Activated T-cell treated with anti-CD3 and anti-CD28 coated beads, Interleukin-2, amount 50 U/mL, for 72 hours (primary cell): ENCODE measurements at places on chromosomes 5 and 9. TPM values are rescaled to one million over a fixed set of nuclear protein-coding genes. Genes with fewer than 3 reads are reported as not detected.

DNA sequence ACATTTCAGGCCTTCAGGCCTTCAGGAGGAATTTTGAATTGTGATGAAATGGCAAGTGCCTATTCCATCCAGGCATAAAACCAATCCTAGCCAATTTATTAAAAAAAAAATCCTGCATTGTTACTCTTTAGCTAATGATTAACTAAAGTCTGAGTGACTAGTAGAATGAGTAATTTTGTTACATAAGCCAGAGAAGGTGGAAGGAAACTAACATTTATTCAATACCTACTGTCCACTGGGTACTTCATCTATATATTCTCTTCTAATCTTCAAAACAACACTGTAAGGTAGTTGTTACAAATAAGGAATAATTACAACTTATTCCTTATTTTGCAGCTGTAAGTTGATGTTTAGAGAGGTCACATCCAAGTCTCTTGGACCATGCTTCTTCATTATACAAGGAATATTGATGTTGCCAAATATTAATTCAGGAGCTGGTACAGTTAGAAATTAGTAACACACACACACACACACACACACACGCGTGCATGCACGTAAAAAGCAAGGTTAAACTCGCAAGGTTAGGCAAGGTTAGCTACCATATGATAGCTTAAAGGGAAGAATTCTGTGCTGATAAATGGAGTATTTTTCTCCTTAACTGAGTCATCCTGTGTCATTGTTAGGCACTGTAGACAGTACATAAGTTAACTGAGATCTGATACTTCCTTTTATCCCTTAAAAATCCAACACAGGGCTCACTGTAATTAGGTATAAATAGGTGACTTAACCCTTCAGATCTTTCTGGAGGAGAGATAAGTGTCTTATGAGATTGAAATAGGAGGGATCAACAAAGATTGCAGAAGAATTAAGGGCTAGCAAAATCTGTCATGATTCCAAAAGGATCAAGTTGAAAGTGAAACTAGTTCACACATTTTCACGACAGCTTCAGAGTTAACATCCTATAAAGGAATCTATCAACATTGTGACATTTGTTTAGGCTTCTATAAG lies 596.9 kb downstream of the PDE4D start:
- no peak for DNase-seq

DNA sequence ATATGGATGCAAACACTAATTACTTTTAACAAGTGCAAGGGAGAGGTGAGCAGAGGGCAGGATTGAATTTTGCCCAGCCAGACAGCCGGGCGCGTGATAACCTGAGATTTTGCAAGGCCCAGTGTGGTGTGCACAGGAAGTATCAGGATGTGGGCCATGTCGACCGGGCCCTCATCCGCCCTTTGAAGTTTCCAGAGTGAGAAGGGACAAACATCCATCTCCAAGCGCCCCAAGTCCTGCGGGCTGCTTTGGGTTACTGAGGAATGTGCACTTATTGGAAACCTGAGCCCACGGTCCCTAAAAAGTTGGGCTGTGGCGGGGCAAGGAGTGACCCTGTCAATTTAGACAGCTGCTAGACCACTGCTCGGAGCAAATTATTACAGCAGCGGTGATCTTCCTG lies 272.2 kb upstream of the IRX2 start:
- DNase-seq = no peak

- no peak for DNase-seq
Observed at GRCh38 chr5:67792891-67793290, 422.7 kb upstream of the PIK3R1 start.

DNA sequence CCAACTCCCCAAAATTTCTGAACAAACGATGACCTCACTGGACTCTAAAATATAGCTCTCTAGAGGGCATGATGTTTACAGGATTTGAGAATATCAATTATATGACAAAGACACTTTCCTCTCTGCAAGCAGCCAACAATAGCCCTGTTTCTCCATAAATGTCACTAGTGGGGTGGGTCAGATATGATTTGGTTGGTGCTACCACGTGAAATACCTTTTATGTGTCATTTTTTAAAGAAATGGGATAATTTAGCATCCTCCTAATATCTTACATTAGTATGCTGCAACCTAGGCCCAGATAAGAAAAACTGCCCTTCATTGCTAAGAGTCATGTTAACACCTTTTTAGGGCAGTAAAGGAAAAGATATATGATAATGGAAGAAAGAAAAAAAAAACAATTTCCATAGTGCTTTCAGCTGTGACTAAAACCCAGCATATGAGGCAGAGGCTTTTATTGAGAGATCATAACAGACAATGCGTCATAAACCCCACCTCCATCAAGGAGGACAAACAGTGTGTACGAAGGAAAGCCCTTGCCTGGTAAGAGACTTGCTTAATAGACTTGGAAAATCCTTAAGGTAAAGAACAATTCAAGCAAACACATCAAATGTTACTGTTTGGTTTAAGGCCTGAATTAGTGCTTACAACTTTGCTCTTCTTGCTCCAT lies 372.4 kb upstream of the PAPPA start:
- DNase-seq = no peak

- DNase-seq = no peak
Observed at GRCh38 chr9:14453286-14453685, 139.3 kb upstream of the NFIB start.

DNA sequence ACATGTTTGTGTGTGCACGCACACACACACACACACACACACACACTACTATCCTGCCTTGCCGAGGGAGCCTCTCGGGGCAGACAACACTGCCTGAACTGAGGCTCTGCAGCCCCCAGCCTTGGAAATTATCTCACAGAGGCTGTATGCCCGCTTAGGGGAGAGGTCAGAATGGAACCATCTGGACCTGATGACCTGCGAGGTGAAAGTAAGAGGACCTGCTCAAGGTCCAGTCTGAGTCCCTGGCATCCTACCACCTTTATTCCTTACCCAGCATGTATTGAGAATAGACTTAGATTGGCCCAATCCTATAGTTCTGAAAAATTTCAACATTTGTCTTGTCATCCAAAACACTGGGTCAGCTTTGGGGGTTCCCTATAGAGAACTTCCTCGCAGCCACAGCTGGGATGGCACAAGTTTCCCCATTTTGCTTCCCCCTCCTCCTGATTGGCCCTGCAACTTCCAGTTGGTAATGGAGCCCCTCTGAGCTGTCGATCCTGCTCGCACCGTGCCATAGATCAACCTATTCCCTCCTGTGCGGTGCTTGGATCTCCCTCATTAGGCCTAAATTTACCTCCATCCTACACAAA lies 10.2 kb downstream of the MVB12B start:
- DNase-seq = no peak

DNA sequence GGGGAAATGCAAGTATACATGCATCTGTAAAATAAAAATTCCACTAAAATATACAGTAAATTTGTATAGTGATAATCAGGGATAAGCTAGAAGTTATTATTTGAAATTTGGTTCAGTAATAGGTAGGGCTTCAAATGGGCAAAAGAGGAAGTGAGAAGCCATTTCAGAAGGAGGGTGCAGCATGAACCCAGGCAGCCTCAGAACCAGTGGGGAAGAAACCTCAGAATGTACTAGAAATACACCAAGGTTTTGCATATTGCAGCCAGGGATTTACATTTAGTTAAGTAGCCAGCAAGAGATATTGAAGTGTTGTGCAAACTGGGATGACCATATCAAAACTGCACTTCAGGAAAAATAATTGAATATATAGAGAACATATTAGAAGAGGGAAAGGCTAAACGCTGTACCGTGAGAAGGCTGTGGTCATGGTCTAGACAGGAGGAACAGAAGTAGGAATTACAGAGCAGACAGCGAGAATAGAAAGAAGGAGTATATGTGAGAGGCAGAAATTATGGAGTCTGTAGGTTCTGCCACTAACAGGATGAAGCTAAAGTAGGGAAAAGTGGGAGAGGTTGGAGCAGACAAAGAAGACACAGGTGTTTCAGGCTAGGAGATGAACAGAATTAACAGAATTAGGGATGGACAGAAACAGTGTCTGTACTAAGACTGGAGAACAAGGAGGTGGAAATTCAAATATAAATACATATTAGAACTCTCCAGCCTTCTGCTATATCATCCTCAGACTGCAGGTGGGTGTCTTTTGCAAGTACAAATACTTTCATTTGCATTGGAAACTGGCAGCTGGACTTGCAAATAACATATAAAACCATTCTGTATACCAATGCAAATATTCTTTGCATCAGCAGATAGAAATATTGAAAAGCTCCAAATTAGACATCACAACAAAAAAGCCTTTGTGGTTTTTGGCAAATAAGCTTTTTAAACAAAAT lies 335.6 kb downstream of the ZNF608 start:
- no peak for DNase-seq

DNA sequence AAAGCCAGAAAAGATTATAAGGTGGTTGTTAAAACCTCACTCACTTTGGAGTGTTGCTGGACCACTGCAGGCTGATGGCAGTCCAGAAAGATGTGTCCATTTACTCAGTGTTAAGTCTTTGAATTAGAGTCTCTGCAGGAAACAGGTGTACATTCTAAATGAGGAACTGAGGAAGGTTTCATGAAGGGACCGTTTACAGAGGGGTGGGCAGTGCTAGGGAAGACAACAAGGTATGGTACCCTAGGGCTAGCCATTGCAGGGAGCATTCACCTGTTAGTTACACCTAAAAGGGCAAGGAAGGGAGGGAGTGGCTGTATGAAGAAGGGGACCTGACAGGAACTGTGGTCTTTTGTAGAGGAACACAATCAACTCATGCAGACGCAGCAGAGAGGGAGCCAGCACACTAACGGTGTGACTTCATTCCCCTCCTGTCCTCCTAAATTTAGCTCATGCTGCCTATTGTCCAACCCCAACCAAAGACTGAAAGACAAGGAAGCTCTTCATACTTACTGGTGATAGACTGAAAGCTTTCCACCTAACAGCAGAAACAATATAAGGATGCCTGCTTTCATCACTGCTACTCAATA lies 32.2 kb upstream of the PAX5 start:
- no peak for DNase-seq

GRCh38 chr5:125489146-125489545 lies 742.7 kb upstream of the ZNF608 start:
- no peak for DNase-seq

GRCh38 chr5:1515311-1515920 lies 8.3 kb downstream of the LPCAT1 start:
- DNase-seq = no peak

The HTR4 gene
- not detected for total RNA-seq

The PCDHGA12 gene
- total RNA-seq = 0.12 TPM

The PCDHA13 gene
- not detected for total RNA-seq

The GNG10 gene
- 24.7 TPM for total RNA-seq
